Left ventricle myocardium superior (tissue), 1 donor: ENCODE measurements at places on chromosomes 2 and 18. TPM values are rescaled to one million over a fixed set of nuclear protein-coding genes. Genes with fewer than 3 reads are reported as not detected.
A peak's percentile ranks its signal among the peaks of the same experiment; 100 is the strongest.

DNA sequence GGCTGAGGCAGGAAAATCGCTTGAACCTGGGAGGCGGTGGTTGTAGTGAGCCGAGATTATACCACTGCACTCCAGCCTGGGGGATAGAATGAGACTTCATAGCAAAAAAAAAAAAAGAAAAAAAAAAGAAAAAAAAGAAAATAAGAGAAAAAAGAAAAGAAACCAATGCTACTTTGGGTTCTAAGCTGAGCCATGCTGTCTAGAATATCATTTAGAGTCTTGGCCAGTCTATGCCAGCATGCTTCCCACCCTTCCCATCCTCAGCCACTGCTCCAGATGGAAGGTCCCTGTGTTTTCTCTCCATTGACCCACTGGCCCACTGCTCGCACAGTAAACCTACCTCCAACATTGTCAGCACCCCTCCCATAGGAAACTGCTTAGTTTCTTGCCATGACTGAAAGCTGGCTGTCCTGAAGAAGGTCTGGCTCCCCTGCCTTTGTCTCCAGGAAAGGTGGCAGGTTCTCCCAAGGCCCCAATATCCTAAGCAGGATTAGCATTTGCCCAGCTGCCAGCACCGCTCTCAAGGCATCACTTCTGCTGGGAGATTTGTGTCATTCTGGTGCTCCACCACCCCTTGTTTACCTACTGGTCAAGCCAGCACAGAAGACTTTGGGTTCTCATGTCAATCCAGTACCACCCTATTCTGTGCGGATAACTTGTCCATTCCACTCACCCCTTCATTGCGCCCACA, 47.3 kb upstream of the PAPOLG start:
- no peak for DNase-seq

DNA sequence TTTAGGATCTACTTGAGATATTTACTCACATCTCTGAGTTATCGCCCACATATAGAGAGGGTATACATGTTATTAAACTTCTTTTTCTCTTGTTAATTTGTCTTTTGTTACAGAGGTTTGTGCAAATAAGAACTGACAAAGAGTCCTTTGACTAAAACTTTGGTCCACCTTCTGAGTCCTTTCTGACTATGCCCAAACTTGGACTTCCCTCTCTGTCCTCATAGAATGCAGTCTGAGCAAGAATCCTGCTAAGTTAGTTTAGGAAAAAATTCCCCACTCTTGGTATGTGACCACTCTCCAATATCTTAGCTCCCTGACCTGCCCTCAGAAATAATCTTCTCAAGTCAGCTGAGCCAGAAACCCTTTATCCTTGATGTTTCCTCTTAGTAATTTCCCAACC, 257.5 kb upstream of the REG3G start:
- no peak for DNase-seq

The FRZB gene
- total RNA-seq, result 1.1 TPM

GRCh38 chr18:76482971-76483691, 11.9 kb downstream of the ZNF516 start:
- no peak for DNase-seq

The CNGA3 gene
- not detected for total RNA-seq

The GATA6 gene
- total RNA-seq, result 62.3 TPM

The ARID5A gene
- 6.9 TPM for total RNA-seq

DNA sequence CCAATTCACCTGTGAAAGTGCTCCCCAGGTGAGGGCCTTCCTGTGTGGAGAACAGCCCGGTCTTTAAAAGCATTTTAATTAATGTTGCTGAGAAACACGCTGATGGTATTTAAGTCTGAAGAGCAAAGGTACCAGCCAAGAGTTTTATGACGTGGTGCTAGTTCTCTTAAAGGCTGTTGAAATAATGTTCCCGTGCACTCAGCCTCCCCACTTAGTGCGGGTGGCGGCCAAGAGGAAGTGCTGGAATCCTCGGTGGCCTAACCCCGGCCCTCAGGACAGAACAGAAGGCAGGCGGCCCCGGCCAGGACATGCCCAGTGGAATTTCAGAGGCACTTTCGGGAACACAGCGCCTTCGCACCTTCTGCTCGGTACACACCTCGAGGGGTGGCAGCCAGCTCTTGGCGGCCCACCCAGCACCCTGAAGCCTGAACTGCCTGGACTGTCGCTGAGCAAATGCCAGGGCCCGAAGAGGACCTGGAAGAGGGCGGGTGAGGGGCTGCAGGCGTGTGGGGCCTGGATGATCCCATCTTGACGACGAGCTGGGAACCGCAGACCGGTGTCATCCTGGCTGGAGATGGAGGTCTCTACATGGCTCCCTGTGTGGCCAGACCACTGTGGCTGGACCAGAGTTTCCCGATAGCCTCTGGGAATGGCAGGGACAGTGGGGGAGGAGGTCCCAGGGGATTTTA, 142.9 kb downstream of the ASB1 start:
- peak; percentile 62 for DNase-seq

- DNase-seq, result no peak
These were observed 218.9 kb downstream of the NDUFA10 start for GRCh38 chr2:239806276-239806675.

- peak; percentile 34 for DNase-seq
These were observed 46.6 kb downstream of the PRKRA start for GRCh38 chr2:178404368-178404767.

GRCh38 chr2:9656270-9656766, 25.5 kb upstream of the YWHAQ start:
- DNase-seq, result no peak

The OTOS gene
- total RNA-seq, result not detected
